Activated CD4-positive, alpha-beta T cell treated with anti-CD3 and anti-CD28 coated beads, Interleukin-2, amount 10 ng/mL, durations not matched to agents 24 days and 14 days (primary cell): ENCODE measurements at places on chromosomes 16 and 17. TPM values are rescaled to one million over a fixed set of nuclear protein-coding genes. Genes with fewer than 3 reads are reported as not detected.

DNA sequence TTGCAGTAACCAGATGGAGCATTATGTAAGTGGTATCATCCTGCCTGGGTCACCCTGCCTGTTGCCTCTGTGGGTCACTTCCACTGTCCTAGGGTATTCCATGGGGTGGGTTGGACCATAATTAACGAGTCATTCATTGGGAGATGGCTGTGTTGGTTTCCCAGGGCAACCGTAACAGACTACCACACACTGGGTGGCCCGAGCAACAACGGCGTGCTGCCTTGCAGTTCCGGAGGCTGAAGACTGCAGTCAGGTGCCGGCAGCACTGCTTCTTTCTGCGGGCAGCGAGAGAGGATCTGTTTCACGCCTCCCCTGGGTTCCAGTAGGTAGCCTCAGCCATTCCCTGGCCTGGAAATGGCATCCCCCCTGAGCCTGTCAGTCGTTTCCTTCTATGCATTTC lies 28.9 kb upstream of the CMIP start:
- no peak overlapping the region for H3K27ac ChIP-seq
- H3K36me3 ChIP-seq: no peaks in the 10 kb centered on the region
- no peaks in the 10 kb centered on the region for H3K4me1 ChIP-seq
- no peak for DNase-seq
- H3K4me3 ChIP-seq: no peak overlapping the region

DNA sequence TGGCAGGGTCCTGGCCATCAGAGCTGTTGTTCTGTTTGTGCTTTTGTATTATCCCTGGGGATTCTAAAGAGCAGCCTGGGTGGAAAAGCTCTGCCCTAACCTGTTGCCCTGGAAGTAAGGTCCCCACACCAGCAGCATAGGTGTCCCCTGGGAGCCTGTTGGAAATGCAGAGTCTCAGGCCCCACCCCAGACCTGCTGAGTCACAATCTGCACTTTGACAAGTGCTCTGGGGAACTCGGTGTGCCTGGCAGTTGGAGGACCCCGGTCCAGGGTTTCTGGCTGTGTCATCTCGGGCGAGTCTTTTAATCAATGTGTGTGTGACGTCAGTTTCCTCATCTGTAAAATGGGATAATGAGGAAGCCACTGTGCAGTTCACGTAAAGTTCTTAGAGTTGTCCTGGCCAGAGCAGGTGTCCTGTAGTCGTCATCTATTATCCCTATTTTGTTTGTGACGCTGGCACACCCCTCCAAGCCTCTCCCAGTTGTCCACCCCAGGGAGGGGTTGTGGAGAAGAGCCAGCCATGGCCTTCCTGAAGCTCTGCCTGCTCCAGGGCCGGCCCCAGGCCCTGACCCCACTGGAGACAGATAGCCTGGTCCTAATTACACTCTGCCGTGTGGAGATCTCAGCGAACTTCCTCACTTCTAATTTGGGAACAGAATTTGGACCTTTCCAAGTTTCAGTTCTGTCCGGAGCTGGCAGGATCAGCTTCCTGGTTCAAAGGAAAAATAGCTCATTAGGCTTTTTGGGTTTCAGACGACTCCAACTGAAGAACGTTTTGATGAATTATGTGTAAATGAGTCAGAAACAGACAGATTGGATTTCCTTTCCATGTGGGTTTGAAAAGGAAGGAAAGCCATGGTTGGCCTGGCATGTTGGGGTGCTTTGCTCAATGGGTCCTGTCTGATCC lies 295.7 kb upstream of the FOXF1 start:
- H3K27ac ChIP-seq: no peak overlapping the region
- H3K4me3 ChIP-seq: no peak overlapping the region
- H3K27me3 ChIP-seq: no peaks in the 10 kb centered on the region
- DNase-seq: no peak

- no peak for DNase-seq
- H3K27ac ChIP-seq: no peak overlapping the region
- H3K36me3 ChIP-seq: no peaks in the 10 kb centered on the region
- H3K4me3 ChIP-seq: no peak overlapping the region
- H3K4me1 ChIP-seq: no peaks in the 10 kb centered on the region
These were observed 8.3 kb upstream of the CDH15 start for GRCh38 chr16:89163297-89163696.

- no peak for DNase-seq
- H3K36me3 ChIP-seq: peaks cover 84% of the 10 kb centered on the region
- no peaks in the 10 kb centered on the region for H3K27me3 ChIP-seq
- no peak overlapping the region for H3K4me3 ChIP-seq
- peaks cover 59% of the 10 kb centered on the region for H3K4me1 ChIP-seq
These were observed 35.7 kb downstream of the NLRC5 start for GRCh38 chr16:57024894-57025680.

- peak; percentile 76 for DNase-seq
- H3K27me3 ChIP-seq: peaks cover 29% of the 10 kb centered on the region
- no peak overlapping the region for H3K27ac ChIP-seq
- H3K36me3 ChIP-seq: no peaks in the 10 kb centered on the region
These were observed 7.7 kb downstream of the CCL3L1 start for GRCh38 chr17:36188891-36189306.

- H3K4me3 ChIP-seq: peak overlapping the region; percentile 82
- peaks cover 38% of the 10 kb centered on the region for H3K27me3 ChIP-seq
- DNase-seq: no peak
- H3K27ac ChIP-seq: peak overlapping the region; percentile 9
- H3K36me3 ChIP-seq: no peaks in the 10 kb centered on the region
- H3K4me1 ChIP-seq: peaks cover 7% of the 10 kb centered on the region
These were observed 14.8 kb upstream of the ZNF287 start for GRCh38 chr17:16583781-16584180.

GRCh38 chr16:56860226-56861020 lies 4.6 kb upstream of the SLC12A3 start:
- H3K4me3 ChIP-seq: peak overlapping the region; percentile 77
- peaks cover 1% of the 10 kb centered on the region for H3K36me3 ChIP-seq
- peak; percentile 88 for DNase-seq
- H3K4me1 ChIP-seq: peaks cover 45% of the 10 kb centered on the region

Gene PYY
- total RNA-seq: 0.26 TPM in 1 of 2 replicates, not detected in the other

DNA sequence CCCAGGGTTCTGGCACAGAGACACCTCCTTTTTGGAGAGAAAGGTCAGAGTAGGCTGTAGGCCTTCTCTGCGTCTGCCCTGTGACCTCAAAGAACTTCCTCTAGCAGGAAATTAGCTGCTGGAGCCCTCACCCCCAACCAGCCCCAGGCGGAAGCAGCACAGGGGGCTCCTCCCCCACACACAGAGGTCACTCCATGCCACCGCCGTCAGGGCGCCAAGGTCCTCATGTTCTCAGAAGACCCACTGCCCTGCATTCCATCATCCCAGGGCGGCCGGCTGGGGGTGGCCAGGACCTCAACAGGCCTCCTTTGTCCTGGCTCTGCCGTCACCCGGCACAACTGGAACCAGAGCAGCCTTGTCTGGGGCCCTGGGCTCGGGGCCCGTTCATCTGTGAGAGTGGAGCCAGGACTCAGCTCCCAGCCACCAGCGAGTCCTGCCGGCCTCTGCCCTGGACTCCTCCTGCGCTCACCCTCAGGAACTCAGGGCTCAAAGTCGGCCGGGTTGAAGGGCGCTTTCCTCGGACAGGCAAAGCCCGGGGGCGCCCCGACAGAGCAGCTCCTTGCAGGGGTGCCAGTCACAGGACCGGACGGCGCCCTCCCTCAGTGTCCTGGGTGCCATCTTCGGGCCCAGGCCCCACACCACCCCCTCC lies 1.2 kb downstream of the TMC6 start:
- H3K27ac ChIP-seq: peak overlapping the region; percentile 88
- peak; percentile 92 for DNase-seq
- H3K27me3 ChIP-seq: no peaks in the 10 kb centered on the region
- peaks cover 54% of the 10 kb centered on the region for H3K4me1 ChIP-seq

Gene TPSG1
- total RNA-seq: not detected in 2 replicates

Gene ALOX12
- total RNA-seq: not detected in 2 replicates

GRCh38 chr16:66155933-66156332 lies 210.6 kb upstream of the CDH5 start:
- no peaks in the 10 kb centered on the region for H3K36me3 ChIP-seq
- no peak for DNase-seq
- H3K4me3 ChIP-seq: no peak overlapping the region
- no peak overlapping the region for H3K27ac ChIP-seq
- H3K4me1 ChIP-seq: peaks cover 6% of the 10 kb centered on the region
- H3K27me3 ChIP-seq: peaks cover 2% of the 10 kb centered on the region

Gene SLC13A5
- not detected in 2 replicates for total RNA-seq

GRCh38 chr17:64773836-64774761 lies 112.0 kb upstream of the SMURF2 start:
- no peak overlapping the region for H3K4me3 ChIP-seq
- peaks cover 7% of the 10 kb centered on the region for H3K36me3 ChIP-seq
- no peak overlapping the region for H3K27ac ChIP-seq
- peaks cover 12% of the 10 kb centered on the region for H3K4me1 ChIP-seq
- DNase-seq: no peak
- H3K27me3 ChIP-seq: peaks cover 2% of the 10 kb centered on the region

- no peak overlapping the region for H3K27ac ChIP-seq
- H3K4me1 ChIP-seq: no peaks in the 10 kb centered on the region
- no peaks in the 10 kb centered on the region for H3K36me3 ChIP-seq
- H3K4me3 ChIP-seq: no peak overlapping the region
- DNase-seq: no peak
- peaks cover 2% of the 10 kb centered on the region for H3K27me3 ChIP-seq
These were observed 29.8 kb upstream of the RASD1 start for GRCh38 chr17:17525956-17526355.

DNA sequence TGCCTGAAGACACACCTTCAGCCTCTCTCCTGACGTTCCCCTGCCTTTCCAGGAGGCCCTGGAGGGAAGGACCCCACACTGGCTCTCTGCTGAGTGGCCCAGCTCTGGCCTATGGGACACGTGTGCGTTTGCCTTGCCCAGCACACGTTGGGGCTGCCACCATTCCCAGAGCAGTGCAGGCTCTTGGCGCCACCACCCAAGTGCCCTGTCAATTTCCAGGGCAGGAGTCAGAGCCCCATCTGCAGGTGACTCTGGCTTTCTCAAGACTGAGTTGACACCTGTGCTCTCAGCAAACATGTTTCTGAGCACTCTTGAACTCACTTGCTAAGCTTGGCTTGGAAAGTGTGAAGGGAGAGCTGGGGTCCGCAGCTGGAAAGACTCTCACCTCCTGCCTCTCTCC lies 4.7 kb upstream of the IRF8 start:
- H3K27ac ChIP-seq: no peak overlapping the region
- H3K4me1 ChIP-seq: peaks cover 27% of the 10 kb centered on the region
- peaks cover 25% of the 10 kb centered on the region for H3K27me3 ChIP-seq
- no peaks in the 10 kb centered on the region for H3K36me3 ChIP-seq

Gene NOD2
- total RNA-seq: 8.3 and 9.3 TPM in 2 replicates

GRCh38 chr17:49635121-49635520 lies 42.8 kb downstream of the SPOP start:
- H3K27ac ChIP-seq: no peak overlapping the region
- peaks cover 11% of the 10 kb centered on the region for H3K4me1 ChIP-seq
- DNase-seq: no peak

Gene DHRS7C
- total RNA-seq: not detected in 2 replicates

Gene PRSS33
- not detected in 2 replicates for total RNA-seq

Gene POLR3K
- total RNA-seq: 88.9 and 89.8 TPM in 2 replicates

- H3K36me3 ChIP-seq: peaks cover 2% of the 10 kb centered on the region
- H3K27me3 ChIP-seq: no peaks in the 10 kb centered on the region
- no peak overlapping the region for H3K4me3 ChIP-seq
These were observed 25.2 kb upstream of the CFAP20 start for GRCh38 chr16:58154345-58154744.

Gene CD19
- total RNA-seq: not detected in 2 replicates

Gene AHSP
- total RNA-seq: not detected in 2 replicates

- DNase-seq: peak; percentile 71
- H3K36me3 ChIP-seq: peaks cover 90% of the 10 kb centered on the region
- H3K27ac ChIP-seq: peak overlapping the region; percentile 99
- peaks cover 65% of the 10 kb centered on the region for H3K4me1 ChIP-seq
- peak overlapping the region; percentile 99 for H3K4me3 ChIP-seq
These were observed 696 bp upstream of the PSMC5 start for GRCh38 chr17:63826468-63827001.

GRCh38 chr17:44922746-44923470 lies 7.6 kb upstream of the GFAP start:
- no peak overlapping the region for H3K27ac ChIP-seq
- H3K27me3 ChIP-seq: peaks cover 29% of the 10 kb centered on the region
- DNase-seq: no peak
- peaks cover 2% of the 10 kb centered on the region for H3K4me1 ChIP-seq

DNA sequence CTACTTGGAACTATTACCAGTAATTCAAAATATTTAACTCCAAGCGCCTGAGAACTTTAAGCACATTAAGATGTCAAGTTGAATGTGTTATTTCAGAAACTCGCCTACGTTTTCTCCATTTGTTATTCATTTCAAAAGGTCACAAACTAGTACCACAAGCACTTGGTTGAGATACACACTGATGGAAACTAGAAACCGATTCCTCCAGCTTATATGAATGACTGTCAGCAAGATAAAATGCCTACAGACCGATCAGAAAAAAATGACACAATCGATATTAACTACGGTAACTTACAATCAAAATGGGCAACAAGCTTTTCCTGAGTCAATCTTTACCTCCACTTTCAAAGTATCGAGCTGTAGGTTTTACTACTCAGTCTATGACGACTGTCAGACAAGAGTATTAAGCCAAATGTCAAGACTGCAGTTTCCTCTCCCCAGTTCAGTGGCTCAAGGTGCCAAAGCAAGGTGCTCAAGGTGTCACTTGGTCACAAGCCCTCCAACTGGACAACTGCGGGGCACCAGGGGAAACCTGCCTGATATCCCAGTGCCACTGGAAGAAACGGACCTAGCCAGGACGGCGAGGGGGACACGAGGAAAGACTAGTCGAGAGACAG lies 678 bp downstream of the SRP68 start:
- H3K27ac ChIP-seq: peak overlapping the region; percentile 100
- DNase-seq: peak; percentile 74
- H3K4me1 ChIP-seq: peaks cover 32% of the 10 kb centered on the region
- peak overlapping the region; percentile 99 for H3K4me3 ChIP-seq
- peaks cover 23% of the 10 kb centered on the region for H3K27me3 ChIP-seq
- peaks cover 21% of the 10 kb centered on the region for H3K36me3 ChIP-seq

Gene PIMREG
- 4.6 and 6.4 TPM in 2 replicates for total RNA-seq

Gene IGSF6
- total RNA-seq: not detected in 2 replicates

DNA sequence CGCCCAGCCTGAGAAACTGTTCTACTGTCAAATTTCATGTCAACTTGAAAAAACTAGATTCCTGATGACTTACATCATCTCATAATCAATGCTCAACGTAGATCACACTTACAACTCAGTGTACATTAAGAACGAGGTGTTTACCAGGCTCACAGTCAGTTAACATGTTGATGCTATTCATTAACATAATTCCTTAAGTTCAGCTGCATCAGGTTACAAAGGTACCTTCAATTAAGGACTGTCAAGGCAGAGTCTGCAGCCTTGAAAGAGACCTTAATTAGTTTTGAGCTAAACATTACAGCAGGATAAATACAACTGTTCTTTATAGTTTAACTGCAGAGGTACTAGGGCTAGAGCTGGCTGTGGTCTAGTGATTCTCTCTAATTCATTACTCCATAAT lies 1.9 kb downstream of the GNA13 start:
- peak overlapping the region; percentile 97 for H3K4me3 ChIP-seq
- DNase-seq: no peak
- H3K27me3 ChIP-seq: peaks cover 4% of the 10 kb centered on the region
- peaks cover 51% of the 10 kb centered on the region for H3K36me3 ChIP-seq

- no peak for DNase-seq
- H3K4me3 ChIP-seq: no peak overlapping the region
- no peaks in the 10 kb centered on the region for H3K27me3 ChIP-seq
- peak overlapping the region; percentile 30 for H3K27ac ChIP-seq
These were observed 99.0 kb downstream of the MSI2 start for GRCh38 chr17:57355090-57355859.

- peaks cover 36% of the 10 kb centered on the region for H3K4me1 ChIP-seq
- peak; percentile 94 for DNase-seq
- no peaks in the 10 kb centered on the region for H3K27me3 ChIP-seq
- H3K27ac ChIP-seq: peak overlapping the region; percentile 96
- H3K4me3 ChIP-seq: peak overlapping the region; percentile 99
These were observed 580 bp downstream of the RANGRF start for GRCh38 chr17:8289103-8289397.
